ENCODE measurements at places on chromosomes 3 and 15.

GRCh38 chr15:74815121-74815934 is 2.7 kb downstream of the LMAN1L start:
- no peak for DNase-seq

- peak; percentile 90 for DNase-seq
Observed at GRCh38 chr3:50567386-50568167, at the start of gene C3orf18. Gene C3orf18 (minus strand): TSS chr3:50567747. CDS start chr3:50565699, 2,048 bp downstream.

GRCh38 chr3:13309004-13309403 is 111.1 kb downstream of the NUP210 start:
- no peak for DNase-seq

DNA sequence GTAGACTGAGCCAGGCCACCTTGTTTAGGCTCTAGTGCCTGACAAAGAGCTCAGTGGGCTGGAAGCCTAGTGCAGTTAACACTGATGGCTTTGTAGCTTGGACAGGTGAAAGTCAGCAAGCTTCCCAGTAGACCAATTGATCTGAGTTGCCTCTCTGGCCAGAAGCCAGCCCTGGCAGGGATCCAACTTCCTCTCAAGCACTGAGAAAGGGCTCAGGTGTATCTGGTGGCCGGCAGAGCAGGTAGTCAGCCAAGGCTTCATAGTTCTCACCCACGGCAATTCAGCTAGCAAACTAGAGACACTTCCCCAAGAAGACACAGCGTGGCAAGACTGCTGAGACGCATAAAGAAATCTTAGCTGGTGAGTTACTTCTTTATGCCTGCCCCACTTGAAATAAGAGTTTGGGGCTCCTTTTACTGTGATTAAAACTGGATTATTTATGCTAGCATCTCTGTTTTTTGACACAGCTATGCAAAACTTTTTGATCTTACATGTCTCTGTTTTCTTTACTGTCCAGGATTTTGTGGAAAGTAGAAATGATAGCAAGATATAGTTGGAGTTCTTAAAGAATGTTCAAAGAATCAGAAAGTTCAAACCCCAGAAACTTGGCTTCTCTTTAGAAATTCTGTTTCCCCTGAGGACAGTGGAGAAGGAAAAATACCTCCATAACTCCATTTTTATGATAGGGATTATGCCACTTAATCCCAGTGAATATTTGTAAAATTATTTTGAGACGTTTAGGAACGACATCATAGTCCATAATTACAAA is 8.4 kb upstream of the CA12 start:
- no peak for DNase-seq

DNA sequence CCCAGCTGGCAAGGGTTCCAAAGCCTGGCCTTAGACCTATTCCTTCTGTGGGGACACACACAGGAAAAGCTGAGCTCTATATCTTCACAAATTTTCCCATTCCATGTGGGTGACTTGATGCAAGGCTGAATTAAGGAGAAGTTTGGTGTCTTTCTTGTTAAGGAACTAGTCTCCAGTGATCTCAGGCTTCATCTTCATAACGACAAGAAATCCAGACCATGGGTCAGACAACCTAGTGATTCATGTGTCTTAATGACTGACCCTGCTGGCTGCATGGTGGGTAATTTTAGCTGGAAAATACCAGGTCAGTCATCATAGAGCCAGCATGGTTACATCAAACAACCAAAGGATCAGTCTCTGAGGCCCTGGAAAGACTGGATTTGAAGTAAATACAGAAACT is 112.7 kb upstream of the SLC4A7 start:
- DNase-seq, result peak; percentile 71

DNA sequence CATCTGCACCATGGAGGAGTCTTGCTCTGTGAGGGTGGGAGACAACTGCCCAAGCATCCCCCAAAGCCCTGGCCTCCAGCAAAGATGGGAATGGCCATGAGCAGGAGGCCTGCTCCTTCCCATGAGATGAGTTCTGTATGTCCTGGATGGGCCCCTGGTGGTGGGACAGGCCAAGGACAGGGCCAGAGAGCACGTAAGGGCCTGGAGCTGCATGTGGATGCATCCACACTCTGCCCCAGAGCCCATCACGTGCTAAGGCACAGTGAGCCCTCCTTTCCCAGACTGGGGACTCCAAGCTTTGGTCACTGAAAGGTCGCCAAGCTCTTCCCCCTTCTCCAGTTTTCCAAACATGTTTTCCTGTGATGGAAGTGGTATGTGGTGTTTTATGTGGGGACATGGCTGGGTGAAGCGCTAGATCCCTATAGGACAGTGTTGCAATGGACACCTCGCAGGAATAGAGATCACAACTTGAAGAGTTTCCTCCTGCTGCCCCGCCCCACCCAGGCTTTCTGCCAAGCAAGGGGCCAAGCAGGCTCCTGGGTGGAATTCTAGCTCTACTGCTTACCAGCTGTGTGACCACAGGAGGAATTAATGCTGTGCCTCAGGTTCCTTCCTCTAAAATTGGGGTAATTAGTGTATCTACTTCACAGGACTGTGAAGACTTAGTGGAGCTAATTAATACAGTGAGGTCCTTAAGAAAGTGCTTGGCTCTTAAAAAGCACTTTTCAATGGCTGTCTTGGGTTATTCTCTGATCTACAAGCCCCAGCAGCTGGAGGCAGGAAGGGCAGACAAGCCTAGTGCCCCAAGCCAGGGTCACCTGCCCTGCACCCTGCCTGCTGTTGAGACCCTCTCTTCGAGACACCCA is 106.4 kb upstream of the RPL32 start:
- peak; percentile 83 for DNase-seq

DNA sequence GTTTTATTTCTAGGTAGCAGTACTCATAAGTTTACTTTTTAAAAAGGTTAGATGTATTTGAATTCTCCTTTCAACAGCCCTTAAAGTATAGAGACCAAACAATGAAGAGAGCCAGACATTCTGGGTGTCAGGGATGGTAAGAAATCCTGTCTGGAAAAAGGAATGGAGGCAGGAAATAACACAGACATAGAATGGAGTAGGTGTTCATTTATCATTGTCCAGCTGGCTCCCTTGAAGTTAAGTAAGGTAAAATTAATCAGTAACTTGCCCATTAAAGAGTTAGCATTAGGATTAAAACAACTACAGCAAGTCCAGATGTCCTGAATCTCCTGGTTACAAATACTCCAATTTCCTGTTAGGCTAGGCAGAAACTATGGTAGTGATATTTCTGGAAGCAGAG is 13.5 kb upstream of the SUCNR1 start:
- no peak for DNase-seq

GRCh38 chr3:175073219-175073905 is 214.2 kb downstream of the NAALADL2 start:
- DNase-seq, result peak; percentile 7

GRCh38 chr3:28053759-28054158 is 187.7 kb upstream of the CMC1 start:
- peak; percentile 40 for DNase-seq

GRCh38 chr3:71351403-71352149 is 232.0 kb downstream of the FOXP1 start:
- DNase-seq, result peak; percentile 24

DNA sequence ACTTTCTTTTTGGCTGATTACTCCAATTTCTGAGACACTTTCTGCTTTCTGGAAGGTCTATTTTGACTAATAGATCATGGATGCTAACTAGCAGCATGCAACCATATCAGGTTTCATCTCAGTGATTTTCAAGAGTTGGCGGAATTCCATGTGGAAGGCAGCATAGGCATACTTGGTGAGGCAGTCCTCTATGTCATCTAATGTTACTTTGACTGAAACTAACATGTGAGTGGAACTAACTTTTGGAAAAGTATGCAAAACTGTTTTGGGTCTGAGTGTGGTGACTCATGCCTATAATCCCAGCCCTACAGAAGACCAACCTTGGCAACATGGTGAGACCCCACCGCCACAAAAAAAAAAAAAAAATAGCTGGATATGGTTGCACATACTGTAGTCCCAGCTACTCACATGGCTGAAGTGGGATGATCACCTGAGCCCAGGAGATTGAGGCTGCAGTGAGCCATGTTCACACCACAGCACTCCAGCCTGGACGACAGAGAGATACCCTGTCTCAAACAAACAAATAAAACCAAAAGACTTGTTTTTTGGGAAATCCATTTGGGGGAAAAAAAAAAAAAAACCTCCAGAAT is 1033.7 kb downstream of the ROBO1 start:
- DNase-seq, result peak; percentile 76

DNA sequence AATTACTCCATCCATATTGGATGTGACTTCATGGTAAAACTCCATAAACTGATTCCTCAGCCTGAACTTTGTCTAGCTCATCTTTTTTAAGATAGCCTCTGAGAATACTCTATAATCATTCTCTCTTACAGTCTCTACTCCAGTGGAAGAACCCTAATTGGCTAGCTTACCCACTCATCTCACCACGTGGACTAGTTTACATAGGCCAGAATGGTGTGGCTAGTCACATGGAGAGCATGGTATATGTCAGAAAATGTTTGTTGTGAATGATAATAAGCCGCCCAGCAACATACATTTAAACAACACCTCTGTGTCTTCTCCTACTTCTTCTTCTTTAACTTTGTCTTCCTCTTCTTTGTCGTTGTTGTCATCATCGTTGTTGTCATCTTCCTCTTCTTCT is 389.2 kb upstream of the LRRC3B start:
- DNase-seq, result no peak

GRCh38 chr3:135970506-135971116 is 5.1 kb downstream of the PPP2R3A start:
- DNase-seq, result peak; percentile 40

- DNase-seq, result peak; percentile 47
Observed at GRCh38 chr3:68893600-68894239, 38.6 kb downstream of the TAFA4 start.

DNA sequence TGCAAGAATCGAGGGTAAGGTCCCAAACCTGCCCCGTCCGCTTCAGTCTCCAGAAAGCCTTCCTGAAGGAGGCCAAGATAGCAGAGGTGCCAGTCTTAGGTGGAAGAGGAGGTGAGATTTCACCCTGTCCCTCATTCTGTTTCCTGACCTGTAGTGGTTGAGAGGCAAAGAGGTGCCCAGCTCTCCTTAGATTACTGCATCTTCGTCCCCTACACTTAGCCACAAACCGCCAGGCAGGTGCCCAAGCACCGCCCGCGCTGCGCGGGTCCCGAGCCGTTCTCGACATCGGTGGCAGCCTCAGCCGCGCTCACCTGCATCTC is 23.8 kb upstream of the POLG start:
- no peak for DNase-seq

GRCh38 chr3:140135461-140135860 is 200.5 kb downstream of the CLSTN2 start:
- DNase-seq, result no peak

DNA sequence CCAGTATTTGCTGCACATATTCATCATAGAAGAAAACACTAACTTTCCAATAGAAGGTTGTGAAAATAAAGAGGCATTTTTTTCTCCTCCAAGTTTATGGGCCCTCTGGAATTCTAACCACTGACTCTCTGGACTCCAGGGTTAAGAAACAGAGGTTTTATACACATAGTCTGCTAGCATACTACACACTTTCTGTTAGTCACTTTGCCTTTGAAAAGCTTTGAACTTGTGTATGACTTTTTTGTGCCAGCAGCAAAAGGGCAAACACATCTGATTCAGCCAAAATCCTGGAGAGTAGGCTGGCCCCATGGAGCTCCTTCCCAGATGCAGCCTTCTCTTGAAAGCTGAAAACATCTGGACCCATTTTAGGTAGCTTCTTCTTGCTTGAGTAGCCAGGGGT is 6.2 kb downstream of the ZIC4 start:
- DNase-seq, result peak; percentile 70

DNA sequence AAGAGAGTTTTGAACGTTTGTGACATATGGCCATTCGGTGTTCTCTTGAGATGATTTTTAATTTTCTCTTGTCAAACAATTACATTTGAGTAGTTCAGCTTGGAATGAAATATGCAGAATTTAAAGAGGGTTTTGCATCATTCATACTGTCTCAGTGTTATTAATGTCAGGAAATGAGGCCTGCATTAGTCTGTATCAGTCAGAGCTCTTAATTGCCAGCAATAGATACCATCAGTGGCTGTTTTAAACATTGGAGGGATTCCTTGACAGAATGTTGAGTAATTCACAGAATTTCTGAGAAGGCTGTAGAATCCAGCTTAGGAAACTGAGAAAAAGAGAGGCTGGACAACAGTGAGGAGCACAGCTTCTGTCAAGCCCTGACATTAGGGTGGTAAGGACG is 722.0 kb downstream of the NR2F2 start:
- no peak for DNase-seq

DNA sequence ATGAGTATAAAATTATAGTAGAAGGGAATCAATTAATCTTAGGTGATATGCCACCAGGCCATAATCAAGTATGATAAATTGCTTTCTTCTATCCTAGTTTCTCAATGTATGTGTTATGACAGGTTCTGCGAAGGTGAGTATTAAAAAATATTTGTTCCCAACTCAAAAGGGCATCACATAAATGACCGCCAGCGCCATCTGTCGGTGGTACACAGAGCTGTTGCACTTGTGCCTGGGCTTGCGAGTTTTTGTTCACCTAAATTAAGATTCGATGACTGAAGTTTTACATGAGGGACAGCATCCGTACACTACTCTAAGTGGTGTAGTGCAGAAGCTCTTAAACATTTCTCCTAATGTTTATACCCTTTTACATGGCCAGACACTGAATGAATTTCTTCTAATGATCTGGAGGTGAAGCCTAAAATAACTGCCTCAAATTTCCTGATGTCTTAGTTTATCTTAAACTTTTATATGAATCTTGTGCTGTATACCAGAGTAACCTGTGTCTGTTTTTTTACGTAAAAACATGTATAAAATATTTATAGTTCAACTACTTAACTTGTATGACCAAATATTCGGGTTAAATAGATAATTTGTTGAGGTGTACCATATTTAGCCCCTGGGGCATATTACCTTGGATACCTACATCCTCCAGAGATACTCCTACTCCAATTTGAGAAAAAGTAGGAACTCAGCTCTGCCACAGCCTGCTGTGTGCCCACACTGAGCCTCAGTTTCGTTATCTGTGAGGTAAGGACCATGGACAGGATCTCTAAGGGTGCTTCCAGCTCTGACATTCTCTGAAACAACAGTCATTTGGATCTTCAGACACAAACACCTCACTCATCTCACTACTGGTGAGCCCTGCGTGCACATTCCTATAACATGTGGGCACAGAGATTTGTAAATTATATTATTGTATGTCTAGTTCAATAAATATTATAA is 365.6 kb downstream of the MAGI1 start:
- DNase-seq, result peak; percentile 49

- DNase-seq, result no peak
Observed at GRCh38 chr3:185153861-185154629, 1.2 kb upstream of the C3orf70 start.

DNA sequence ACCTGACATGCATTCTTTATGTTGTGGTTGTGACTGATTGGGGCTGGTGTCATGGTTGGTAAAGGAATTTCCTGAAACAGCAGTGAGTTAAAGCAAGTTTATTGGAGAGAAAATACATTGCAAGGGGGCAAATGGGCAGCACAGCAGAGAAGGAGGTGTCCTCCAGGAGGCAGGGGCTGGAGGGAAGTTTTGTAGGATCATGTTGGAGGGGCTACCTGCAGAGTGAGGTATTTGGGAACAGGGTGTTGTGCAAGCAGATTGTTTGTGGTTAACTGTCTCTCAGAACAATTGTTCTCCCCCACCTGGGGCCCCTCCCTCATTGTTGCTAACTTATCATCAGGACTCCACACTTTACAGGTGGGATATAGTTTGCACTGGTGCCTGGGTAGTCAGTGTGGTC is 196.0 kb downstream of the NSUN3 start:
- DNase-seq, result no peak

All from EH (cell line).